ENCODE measurements at places on chromosomes 7 and 10.
A peak's percentile ranks its signal among the peaks of the same experiment; 100 is the strongest.

DNA sequence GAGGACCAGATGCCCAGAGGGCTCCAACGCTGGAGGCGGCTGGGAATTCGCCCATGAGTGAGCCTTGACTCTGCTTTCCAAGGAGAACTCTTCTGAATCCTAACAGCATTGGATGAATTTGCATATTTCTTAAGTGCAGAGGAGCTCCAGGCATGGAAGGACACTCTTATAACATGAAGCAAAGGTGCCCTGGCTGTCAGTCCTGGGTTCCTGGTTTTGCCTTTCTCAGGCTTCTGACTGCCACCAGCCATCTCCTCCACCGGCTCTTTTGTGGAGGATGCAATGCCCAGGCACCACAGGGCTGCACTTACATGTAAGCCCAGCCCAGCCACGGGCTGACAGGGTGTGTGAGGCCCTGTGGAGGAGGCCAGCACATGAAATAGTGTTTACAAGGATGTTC is 8.2 kb downstream of the CLRN3 start:
- no peak for DNase-seq

DNA sequence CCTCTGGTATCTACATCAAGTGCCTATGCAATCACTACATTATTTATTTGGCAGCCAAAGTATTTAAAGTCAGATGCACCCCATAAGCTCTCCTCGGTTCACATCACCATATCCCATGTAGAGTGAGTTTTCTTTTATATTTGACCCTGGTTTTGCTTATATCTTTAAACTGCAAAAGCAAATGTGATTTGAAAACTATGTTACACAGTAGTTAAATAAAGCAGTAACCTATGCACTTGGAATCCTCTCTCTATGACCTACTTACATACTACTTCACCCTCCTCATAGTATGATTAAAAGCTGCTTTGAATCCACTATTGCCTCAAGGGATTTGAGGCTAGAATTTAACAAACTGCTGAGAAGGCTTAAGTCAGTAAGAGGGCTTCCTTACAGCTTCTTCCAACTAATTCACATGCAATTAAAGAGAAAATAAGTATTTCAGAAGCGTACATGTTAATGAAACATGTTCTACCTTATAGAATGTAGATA is 2.2 kb upstream of the CELF2 start:
- no peak for DNase-seq

DNA sequence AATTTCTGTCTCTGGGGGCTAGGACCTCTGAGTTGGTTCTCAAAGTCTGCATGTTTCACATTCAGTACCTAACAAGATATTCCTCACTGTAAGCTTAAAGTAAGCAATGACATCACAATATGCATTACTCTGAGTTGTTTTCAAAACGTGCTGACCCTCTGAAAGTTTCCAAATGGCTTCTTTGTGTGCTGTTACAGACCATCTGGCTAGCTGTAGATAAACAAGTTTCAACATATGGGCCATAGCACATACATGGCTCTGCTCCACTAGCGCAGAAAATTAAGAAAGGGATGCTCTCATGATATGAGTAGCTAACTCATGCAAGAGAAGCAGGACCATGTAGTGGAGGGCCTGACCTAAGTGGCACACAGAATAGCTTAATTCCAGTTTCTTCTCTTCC is 119.0 kb downstream of the HTR7 start:
- DNase-seq: peak; percentile 88

DNA sequence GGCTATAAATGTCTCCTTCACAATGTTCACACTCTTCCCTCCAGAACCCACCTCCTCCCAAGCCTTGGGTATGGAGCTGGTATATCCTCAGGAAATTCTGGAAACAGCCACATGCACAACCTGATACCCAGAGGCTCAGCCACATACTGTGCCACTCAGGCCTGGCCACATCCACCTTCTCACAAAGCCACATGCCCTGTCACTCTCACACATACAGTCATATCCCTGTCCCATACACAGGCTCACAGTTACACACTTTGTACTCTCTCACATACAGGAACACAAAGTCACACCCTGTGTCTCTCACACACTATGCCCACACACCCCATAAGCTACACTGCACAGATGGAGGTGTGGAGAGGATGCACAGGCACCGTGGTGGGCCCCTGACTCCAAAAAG is 10.1 kb downstream of the KCNIP2 start:
- no peak for DNase-seq

DNA sequence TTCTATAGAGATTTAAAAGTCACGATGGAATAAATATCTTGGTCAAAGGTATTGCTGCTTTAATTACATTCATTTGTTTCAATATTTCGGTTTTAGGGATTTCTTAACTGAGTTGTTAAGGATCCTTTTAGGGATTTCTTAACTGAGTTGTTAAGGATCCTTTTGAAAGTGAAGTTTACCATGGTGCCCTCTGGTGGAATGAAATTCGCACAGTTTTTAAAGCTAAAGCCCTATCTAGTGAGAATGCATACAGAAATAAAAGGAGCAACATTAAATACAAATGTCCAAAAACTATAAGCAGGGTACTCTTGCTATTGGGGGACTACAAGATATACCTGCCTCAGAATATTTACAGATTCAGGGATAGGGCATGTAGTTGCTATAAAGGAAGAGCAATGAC is 193.7 kb downstream of the RNLS start:
- peak; percentile 1 for DNase-seq

DNA sequence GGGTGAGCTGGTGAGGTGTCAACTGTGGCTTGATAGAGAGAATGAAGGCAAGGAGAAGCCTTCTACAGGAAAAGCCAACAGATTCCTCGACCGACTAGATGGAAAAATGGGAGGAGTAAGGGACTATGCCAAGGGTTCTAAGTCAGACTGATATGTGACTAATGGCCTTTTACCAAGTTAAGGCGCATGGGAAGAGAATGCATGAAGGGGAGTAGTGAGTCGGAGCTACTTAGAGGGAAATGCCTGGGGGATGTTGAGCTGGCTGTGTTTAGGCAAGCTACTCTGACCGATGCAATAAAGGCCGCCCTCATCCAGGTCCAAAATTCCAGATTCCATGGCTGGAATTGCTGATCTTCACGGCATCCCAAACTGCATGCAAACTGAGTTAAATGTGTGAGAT is 48.2 kb downstream of the APBB1IP start:
- DNase-seq: no peak

DNA sequence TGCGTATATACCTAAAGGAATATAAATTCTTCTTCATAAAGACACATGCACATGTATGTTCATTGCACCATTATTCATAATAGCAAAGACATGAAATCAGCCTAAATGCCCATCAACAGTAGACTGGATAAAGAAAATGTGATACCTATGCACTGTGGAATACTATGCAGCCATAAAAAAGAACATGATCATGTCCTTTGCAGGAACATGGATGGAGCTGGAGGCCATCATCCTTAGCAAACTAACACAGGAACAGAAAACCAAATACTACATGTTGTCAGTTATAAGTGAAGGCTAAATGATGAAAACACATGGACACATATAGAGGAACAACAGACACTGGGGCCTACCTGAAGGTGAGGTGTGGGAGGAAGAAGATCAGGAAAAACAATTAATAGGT is 48.7 kb downstream of the GPR37 start:
- no peak for DNase-seq

DNA sequence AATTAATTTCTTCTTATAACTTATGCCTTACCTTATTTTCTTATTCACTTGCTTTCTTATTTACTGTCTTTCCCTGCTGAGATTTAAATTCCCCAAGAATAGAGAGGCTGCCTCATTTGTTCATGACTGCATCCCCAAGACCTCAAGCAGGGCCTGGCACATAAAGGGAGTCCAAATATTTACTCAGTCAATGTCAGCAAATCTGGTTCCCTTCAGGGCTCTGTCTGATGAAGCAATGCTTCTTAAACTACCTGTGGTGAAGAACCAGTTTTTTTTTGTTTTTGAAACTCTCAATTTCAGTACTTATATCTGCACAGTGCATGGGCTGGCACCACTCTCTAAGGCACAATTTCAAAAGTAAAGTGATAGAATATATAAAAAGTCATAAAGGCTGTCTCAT is 4.7 kb downstream of the ZNF239 start:
- no peak for DNase-seq

GRCh38 chr10:121185816-121186455 is 334.8 kb downstream of the WDR11 start:
- no peak for DNase-seq

GRCh38 chr10:77374189-77374656 is 263.4 kb downstream of the KCNMA1 start:
- no peak for DNase-seq

- no peak for DNase-seq
Measured at GRCh38 chr10:59762505-59762904, 9.2 kb upstream of the MRLN start.

DNA sequence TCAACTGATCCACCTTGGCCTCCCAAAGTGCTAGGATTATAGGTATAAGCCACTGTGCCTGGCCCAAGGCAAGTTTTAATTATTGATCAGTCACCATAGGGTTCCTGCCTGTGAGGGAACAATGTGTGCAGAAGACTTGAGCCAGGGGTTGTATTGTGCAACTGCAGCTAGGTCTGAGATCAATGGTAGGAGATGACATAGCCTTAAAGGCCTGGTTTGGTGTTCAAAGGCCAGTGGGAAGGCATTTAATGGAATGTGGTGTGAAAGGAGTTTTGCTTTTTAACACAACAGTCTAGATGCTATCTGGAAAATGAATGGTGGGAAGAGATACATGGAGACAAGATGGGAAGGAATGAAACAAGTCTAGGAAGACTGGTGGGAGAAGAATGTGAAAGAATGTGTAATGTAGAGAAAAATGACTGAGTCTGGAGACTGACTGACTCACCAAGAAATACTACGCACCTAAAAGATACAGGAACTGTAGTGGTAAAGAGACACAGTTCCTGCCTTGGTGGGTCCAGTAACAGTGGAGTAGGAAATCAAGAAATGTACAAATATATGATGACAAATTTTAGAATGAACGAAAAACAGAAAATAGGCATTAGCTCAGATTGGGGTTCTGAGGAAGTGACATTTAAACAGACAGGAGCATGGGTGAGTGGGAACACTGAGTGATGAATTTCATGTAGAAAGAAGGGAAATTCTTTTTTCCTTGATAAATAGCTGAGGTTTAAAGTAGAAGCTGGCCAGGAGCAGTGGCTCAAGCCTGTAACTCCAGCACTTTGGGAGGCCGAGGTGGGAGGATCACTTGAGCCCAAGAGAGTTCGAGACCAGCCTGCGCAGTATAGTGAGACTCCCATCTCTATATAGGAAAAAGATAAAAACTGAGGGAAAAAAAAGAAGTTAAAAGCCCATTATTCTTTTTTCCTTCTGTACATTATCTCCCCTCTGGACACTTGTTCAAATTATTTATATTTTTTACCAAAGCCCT is 9.4 kb downstream of the HNRNPF start:
- DNase-seq: no peak

GRCh38 chr7:101542527-101543241 is 86.4 kb downstream of the MYL10 start:
- DNase-seq: no peak

GRCh38 chr10:21715531-21716195 is 181.6 kb downstream of the MLLT10 start:
- no peak for DNase-seq

DNA sequence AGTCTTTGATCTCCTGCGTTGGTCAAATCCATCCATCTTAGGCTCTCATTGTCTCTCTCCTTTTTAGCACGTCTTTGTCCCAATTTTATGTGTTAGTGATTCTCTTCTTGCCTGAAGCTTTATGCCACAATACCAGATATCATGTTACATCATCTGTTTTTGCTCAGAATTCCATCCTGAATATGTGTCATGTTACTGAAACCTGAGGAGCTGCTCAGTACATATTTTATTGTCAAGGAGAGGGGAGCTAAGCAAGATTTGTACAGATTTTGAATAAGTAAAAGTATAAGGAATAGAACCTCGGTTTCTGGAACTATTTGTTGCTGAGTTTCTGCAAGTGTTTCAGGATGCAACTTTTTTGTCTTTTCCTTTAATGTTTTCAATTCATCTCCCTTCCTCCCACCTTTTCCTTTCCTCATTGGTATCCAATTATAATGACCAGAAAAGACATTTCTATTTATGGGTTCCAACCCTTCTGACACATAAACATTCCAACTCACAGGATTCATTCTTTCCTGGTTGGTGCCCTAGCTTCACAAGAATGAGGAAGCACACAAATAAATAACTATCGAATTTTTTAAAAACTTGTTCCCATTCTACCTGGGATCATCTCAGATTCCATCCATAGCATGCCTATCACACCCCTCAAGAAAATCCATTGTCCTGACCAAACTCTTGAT is 291.8 kb downstream of the CRPPA start:
- DNase-seq: no peak

- no peak for DNase-seq
Measured at GRCh38 chr7:34523226-34523918, 134.6 kb upstream of the NPSR1 start.

DNA sequence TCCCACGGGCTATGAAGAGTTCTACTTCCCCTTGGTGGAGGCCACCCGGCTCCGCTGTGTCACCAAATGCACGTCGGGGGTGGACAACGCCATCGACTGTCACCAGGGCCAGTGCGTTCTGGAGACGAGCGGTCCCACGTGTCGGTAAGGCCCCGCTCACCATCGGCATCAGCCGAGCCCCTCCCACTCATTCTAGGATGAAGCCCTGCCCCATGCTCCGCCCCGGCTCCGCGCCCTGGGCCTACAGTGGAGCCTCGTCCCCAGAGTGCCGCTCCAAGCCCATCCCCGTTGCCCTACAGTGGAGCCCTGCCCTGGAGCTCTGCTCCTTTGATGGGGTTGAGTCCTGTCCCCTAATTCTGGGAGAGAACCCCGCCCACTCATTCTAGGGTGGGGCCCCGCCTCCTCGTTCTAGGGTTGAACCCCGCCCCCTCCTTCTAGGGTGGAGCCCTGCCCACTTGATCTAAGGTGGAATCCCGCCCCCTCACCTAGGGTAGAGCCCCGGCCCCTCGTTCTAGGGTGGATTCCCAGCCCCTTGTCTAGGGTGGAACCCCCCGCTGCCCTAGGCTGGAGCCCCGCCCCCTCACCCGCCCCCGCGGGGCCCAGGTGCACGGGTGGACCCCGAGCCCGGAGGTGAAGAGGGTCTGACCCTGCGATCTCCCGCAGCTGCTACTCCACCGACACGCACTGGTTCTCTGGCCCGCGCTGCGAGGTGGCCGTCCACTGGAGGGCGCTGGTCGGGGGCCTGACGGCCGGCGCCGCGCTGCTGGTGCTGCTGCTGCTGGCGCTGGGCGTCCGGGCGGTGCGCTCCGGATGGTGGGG is 3.4 kb upstream of the MUC12 start:
- no peak for DNase-seq

DNA sequence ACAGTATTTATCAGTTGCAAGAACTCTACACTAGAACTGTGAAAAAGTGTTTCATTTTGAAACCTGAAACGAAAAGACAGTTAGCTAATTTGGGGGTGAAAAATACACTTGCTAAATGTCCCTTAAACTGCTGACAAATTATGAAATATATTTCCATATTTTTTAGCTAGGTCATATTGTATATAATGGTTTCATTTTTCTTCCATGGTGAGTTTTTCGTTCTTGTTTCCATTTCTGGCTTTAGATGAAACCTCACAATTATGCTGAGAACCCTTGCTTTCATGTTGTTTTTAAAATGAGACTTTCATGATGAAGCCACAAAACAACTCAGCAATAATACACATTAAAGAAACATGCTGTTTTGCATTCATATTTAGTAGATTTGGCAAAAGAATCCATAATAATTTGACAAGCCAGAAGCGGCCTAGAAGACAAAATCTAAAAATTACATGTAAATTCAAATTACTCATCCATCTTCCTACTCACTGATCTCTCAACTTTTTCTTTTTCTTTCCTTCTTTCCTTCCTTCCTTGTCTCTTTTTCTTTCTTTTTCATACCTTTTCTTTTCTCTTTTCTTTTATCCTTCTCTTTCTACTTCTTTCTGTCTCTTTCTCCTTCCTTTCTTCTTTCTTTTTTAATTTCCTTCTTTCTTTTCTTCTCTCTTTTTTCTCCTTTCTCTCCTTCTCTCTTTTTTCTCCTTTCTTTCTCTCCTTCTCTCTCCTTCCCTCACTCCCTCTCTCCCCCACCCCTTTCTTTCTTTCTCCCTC is 46.5 kb upstream of the ITGB8 start:
- DNase-seq: no peak

Data from NCI-H446 treated with DMSO at 0.1 percent for 48 hours (cell line).